ENCODE measurements at places on chromosomes 7 and 10.

GRCh38 chr7:70881167-70881847, 250.6 kb upstream of the GALNT17 start:
- DNase-seq, result no peak

- DNase-seq, result no peak
Observed at GRCh38 chr7:76069238-76069638, 21.3 kb downstream of the MDH2 start.

GRCh38 chr10:48209241-48209640, 65.3 kb downstream of the FRMPD2 start:
- DNase-seq, result no peak

- no peak for DNase-seq
Observed at GRCh38 chr10:118585234-118585633, 10.2 kb downstream of the PRLHR start.

DNA sequence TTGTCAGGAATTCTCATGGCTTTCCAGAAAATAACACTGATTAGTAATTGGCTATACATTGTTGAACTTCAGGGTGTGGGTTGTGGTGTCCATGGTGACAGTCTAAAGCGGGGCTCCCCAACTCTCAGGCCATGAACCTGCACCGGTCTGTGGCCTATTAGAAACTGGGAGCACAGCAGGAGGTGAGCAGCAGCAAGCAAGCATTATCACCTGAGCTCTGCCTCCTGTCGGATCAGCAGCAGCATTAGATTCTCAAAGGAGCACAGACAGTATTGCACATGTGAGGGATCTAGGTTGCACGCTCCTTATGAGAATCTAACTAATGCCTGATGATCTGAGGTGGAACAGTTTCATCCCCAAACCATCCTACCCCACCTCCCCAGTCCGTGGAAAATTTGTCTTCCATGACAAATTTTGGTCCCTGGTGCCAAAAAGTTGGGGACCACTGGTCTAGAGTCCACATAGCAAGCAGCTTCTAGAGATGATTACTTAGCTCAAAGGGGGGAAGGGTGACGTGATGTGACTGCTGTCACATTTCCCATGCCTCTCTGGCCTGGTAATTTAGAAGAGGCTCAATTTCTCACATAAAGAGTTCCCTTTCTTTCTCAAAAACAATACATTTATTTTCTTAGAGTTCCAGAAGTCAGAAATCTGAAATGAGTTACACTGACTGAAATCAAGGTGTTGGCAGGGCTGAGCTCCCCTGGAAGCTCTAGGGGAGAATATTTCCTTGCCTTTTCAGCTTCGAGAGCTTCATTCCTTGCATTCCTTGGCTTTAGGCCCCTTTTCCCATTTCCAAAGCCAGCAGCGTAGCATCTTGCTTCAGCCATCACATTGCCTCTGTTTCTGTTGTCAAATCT, 17.6 kb upstream of the FAM221A start:
- no peak for DNase-seq

GRCh38 chr10:15487376-15487775, 116.3 kb upstream of the FAM171A1 start:
- no peak for DNase-seq

DNA sequence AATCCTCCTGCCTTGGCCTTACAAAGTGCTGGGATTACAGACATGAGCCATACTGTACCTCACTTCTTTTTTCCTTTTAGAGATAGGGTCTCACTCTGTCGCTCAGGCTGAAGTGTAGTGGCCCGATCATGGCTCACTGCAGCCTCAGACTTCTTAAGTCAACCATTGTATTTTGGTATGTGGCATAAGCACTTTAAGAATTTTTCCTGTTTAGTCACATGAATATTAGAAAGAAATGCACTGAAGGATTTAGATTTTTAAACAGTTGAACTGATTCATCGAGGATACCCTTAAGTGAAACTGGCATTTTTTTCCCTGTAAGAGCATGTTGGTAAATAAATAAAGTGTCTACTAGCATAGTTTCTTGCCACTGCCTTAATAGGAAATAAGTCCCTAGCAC, 319.3 kb upstream of the CACNA2D1 start:
- DNase-seq, result no peak

DNA sequence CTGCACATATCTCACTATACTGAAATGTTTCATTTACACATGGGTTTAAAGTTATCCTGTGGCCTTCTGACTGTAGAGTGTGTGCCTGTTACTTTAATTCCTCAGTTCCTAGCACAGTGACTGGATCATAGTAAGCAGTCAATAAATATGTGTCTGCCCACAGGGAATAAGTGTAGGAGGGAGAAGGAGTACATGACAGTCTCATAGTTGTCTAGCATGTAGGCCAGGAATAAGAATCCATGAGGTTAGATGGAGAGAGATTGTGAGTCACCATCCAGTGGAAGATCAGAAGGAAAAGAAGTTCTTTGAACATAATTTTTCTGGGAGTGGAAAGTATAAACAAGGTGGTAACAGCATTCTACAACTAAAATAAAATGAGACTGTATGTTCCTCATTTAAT, 36.6 kb upstream of the SEMA3A start:
- no peak for DNase-seq

DNA sequence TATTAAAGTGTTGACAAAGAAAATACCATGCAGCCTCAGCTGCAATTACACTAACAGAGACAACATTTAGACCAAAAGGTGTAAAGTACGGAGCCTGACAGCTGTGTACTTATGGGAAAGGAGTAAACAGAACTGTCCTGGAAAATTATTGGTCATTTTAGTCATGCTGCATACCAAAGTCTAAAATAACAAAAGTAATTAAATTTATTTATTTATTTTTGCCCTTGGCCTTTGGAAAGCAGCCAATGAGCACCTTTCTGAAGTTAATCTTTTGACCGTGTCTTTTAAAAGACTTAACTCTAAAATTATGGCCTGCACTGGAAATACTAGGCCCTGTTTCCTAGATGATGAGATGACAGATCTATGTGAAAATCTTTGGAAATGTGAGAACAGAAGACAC, 597.6 kb downstream of the NXPH1 start:
- DNase-seq, result no peak

DNA sequence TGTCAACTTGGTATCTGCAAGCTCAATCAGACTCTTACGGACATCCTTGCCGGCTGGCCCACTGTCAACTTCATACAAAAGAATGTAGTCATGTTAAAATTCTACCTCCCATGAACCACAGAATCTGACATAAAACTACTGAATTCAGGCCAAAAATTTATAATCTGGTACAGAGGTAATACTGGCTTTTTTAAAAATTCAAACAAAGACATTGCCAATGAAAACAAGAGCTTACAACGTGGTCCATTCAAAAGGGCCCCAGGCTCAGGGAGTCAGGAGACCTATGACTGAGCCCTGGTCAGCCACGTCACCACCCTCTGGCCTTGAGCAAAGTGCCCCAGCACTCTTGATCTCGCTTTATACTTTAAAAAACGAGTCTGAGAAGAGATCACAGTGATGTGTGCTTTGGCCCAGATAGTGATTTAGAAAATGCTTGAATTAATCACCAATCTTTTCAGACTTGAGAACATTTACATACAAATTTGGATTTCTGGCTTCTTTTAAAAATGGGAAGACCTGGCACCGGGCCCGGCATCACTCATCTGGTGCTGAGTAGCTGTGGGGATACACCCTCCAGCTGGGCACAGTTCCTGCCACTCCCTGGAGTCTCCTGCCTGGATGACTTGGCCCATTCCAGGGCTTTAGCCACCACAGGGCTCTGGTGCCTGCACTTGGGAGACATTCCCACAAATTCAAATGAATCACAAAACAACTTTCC, 94.1 kb downstream of the PIP4K2A start:
- no peak for DNase-seq

DNA sequence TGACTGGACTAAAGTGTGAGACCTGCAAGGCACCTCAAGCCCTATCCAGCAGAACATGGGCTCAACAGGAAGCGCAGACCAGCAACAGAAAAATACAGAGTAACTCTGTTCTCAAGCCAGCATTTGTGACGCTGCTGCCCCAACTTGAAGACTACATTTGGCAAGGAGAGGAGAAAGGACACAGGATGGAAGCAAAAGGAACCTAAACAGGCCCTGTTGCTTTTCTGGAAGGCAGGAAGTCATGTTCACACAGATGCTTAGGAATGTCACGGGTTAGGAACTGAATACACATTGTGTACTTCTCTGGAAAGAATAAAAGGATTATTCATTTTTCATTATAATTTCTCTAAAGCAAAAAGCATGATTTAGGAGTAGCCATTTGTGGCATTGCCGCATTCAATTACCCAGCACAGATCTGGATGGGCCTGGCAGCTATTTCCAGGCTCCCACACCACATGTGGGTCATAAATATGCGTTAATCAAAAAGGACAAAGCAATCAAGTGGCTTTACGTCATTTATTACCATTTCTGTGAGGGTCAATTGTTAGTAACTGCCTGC, 19.8 kb upstream of the TOMM7 start:
- no peak for DNase-seq

- no peak for DNase-seq
Observed at GRCh38 chr10:132110111-132110521, 44.4 kb downstream of the JAKMIP3 start.
